ENCODE measurements at places on chromosomes 5 and 9. TPM values are rescaled to one million over a fixed set of nuclear protein-coding genes. Genes with fewer than 3 reads are reported as not detected.

DNA sequence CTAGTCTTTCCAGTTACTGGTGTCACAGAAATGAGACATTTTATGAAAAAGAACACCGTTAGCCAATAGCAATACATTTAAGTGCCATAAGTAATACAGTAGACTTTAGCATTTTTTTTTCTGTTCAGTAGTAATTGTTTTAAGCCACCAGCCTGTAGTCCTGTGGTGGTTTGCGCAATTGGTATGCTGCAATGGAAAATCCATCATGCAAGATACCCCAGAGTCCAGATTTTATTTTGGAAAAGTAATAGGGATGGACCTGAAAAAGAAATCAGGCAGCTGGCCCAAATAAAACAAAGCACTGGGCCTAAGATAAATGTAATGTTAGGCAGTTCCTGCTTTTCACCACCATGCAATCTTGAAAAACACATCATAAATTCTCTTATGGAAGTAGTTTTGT lies 94.6 kb upstream of the RASGRF2 start:
- no peaks in the 10 kb centered on the region for H3K27me3 ChIP-seq
- H3K36me3 ChIP-seq, result peaks cover 72% of the 10 kb centered on the region
- H3K27ac ChIP-seq, result no peak overlapping the region
- H3K4me1 ChIP-seq, result no peaks in the 10 kb centered on the region
- no peak overlapping the region for H3K4me3 ChIP-seq

Gene TMC1
- not detected for total RNA-seq

DNA sequence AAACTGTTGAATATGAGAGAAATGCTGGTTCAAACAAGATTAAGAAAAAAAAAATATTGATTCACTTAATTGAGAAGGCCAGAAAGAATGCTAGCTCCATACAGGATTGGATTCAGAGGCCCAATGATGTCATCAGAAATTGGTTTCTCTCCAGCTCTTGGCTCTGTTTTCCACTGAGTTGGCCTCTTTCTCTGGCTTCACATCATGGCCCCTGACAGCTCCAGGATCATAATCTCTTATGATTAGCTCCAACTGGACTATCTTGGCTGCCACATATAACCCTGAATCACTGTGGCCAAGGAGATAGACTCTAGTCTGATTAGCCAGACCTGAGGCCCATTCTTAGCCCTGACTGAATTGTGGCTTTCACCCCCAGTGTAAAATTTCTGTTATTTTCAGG lies 244.7 kb upstream of the GRAMD2B start:
- H3K4me1 ChIP-seq, result no peaks in the 10 kb centered on the region
- no peaks in the 10 kb centered on the region for H3K36me3 ChIP-seq
- no peaks in the 10 kb centered on the region for H3K27me3 ChIP-seq
- no peak overlapping the region for H3K4me3 ChIP-seq

Gene SLC34A3
- not detected for total RNA-seq

Gene CDC25C
- total RNA-seq, result 0.33 TPM

Gene BTF3
- total RNA-seq, result 539 TPM

DNA sequence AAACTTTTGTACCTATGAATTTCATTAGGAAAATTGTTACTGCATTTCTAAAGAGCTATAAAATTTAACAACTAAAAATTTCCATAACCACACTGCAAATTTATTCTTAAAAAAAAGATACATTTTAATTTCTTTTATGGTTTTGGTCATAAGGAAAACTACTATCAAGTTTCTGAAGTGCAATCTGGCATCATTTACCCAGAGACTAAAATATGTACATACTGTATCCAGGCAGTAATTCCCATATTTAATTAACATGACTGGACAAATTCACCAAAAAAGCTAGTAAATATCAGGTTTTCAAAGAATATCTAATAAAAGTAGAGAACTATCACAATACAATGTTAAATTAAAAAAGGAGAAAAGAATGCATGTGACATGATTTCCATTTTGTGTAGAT lies 20.7 kb downstream of the PUM3 start:
- DNase-seq, result no peak
- H3K27me3 ChIP-seq, result no peaks in the 10 kb centered on the region
- no peak overlapping the region for H3K4me3 ChIP-seq
- H3K4me1 ChIP-seq, result no peaks in the 10 kb centered on the region
- peaks cover 85% of the 10 kb centered on the region for H3K36me3 ChIP-seq

DNA sequence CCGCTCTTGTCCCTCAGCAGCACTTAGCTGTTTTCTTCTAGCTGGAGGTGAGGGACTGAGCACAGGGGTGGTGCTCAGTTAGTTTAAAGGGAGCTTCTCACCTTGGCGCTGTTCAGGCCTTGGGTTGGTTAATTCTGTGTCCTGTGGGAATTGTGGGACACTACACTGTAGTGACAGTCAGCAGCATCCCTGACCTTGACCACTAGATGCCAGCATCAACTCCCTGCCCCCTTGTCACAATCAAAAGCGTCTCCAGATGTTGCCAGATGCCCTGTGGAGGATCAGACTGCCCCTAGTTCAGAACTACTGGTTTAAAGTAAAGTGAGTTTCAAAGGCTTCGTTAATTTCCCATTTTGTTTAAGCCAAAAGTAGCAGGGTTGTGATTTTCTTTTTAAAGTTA lies 65.5 kb upstream of the DMRT3 start:
- H3K27ac ChIP-seq, result no peak overlapping the region
- H3K36me3 ChIP-seq, result no peaks in the 10 kb centered on the region
- no peak overlapping the region for H3K4me3 ChIP-seq
- H3K27me3 ChIP-seq, result peaks cover 22% of the 10 kb centered on the region

GRCh38 chr5:34905564-34905963 lies 9.7 kb downstream of the RAD1 start:
- H3K27me3 ChIP-seq, result no peaks in the 10 kb centered on the region
- peaks cover 55% of the 10 kb centered on the region for H3K36me3 ChIP-seq
- no peaks in the 10 kb centered on the region for H3K4me1 ChIP-seq
- H3K27ac ChIP-seq, result no peak overlapping the region
- H3K4me3 ChIP-seq, result no peak overlapping the region

- no peaks in the 10 kb centered on the region for H3K4me1 ChIP-seq
- no peak overlapping the region for H3K4me3 ChIP-seq
- H3K27ac ChIP-seq, result no peak overlapping the region
- H3K36me3 ChIP-seq, result no peaks in the 10 kb centered on the region
- H3K27me3 ChIP-seq, result no peaks in the 10 kb centered on the region
- no peak for DNase-seq
Measured at GRCh38 chr9:107158321-107158720, 124.8 kb upstream of the RAD23B start.

DNA sequence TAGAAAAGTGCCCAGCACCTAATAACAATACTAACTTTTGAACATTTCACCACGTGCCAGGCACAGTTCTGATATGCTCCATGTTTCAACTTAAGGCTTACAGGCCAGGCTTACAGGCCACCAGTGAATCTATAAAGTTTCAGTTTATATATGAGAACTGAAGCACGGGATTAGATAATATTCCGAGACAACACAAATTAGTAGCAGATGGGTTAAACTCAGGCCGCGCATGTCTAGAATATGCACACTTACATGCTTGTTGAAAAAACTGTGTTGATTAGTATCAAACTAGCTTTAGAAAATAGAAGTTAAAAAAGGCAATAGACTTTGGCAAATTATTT lies 587.9 kb downstream of the MTRR start:
- no peaks in the 10 kb centered on the region for H3K36me3 ChIP-seq
- no peaks in the 10 kb centered on the region for H3K4me1 ChIP-seq
- DNase-seq, result no peak
- H3K27me3 ChIP-seq, result no peaks in the 10 kb centered on the region
- H3K4me3 ChIP-seq, result peak overlapping the region; percentile 88

- H3K36me3 ChIP-seq, result peaks cover 90% of the 10 kb centered on the region
- H3K27ac ChIP-seq, result no peak overlapping the region
- H3K27me3 ChIP-seq, result no peaks in the 10 kb centered on the region
- H3K4me3 ChIP-seq, result no peak overlapping the region
- peaks cover 7% of the 10 kb centered on the region for H3K4me1 ChIP-seq
Measured at GRCh38 chr5:115831163-115831768, 10.1 kb downstream of the ATG12 start.

Gene CAMK2A
- total RNA-seq, result not detected

DNA sequence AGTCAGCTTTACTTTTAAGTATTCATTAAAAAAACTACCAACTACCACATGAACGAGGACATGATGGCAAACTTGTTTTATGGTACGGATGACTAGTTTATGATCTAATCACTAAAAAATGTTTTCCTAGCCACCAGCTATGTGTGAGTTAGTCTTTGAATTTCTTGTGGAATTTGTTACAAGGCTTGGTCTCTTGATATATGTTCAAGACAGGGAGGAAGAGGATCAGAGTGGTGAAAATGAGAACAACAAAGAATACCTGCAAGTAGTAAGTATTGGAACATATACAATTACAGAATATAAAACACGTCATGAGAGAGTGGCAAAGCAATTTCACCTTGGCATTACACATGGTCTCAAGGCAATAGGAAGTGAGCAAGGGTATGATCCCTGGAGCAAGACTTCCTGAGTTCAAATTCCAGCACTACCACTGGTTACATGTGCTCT lies 548.6 kb upstream of the TLE4 start:
- H3K27me3 ChIP-seq, result no peaks in the 10 kb centered on the region
- H3K36me3 ChIP-seq, result no peaks in the 10 kb centered on the region
- H3K27ac ChIP-seq, result no peak overlapping the region
- H3K4me3 ChIP-seq, result no peak overlapping the region
- no peaks in the 10 kb centered on the region for H3K4me1 ChIP-seq

Measured in spleen (tissue), 13 donors.